ENCODE measurements at places on chromosomes 16 and 17. TPM values are rescaled to one million over a fixed set of nuclear protein-coding genes. Genes with fewer than 3 reads are reported as not detected.

The MARCHF10 gene
- 0.15 TPM for polyA plus RNA-seq

DNA sequence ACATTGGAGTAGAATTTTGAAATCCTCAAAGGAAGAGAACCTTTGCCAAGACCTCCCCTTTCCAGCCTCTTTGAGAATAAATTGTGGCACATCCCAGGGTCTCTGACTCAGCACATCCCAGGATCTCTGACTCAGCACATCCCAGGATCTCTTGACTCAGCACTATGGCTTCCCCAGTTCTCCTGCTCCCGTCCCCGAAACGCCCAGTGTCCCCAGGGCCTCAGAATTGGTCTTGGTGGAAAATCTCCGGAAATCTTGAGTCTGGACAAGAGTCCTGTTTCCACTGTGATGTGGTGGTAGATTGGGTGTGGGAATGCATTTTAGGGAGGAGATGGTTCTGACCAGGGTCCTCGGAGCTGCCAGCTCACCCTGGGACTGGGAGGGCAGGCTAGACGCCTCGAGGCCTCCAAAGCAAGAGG lies 19.2 kb downstream of the PLXDC1 start:
- H3K27me3 ChIP-seq: no peaks in the 10 kb centered on the region
- H3K27ac ChIP-seq: no peak overlapping the region
- H3K4me1 ChIP-seq: no peaks in the 10 kb centered on the region
- H3K36me3 ChIP-seq: no peaks in the 10 kb centered on the region

DNA sequence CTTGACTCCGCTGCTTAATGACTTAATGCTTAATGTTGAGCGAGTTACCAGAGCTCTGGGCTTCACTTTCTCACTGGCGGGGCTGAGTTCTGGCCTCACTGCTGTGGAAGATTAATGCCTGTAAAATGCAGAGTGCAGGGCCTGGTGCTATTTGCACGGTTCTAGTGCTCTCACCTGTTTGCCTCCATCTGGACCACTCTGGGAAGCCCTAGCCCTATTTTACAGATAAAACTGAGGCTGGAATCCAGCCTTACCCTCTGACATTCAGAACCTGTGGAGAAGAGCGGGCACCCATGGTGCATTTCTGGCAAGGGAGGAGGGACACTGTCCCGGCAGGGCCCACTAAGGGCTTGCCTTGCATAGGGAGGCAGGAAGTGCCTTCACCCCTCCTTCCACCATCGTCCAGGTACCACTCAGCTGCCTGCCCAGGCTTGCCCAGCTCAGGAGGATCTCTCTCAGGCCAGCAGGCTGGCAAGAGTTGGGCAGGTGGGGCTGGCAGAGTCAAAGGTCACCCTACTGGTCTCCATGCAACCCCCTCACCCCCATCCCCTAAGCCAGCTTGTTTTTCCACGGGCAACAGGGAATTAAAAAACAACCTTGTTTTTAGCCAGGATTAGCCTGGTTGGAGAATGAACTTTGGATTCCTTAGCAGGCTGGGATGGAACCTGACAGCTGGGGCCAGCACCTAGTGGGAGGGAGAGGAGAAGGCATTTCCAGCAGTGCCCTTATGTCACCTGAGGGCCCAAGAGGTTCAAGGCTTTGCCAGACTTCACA lies 4.1 kb upstream of the UBALD1 start:
- H3K27ac ChIP-seq: peak overlapping the region; percentile 65
- H3K4me3 ChIP-seq: no peak overlapping the region
- DNase-seq: peak; percentile 57
- H3K36me3 ChIP-seq: no peaks in the 10 kb centered on the region
- H3K4me1 ChIP-seq: peaks cover 37% of the 10 kb centered on the region
- H3K27me3 ChIP-seq: no peaks in the 10 kb centered on the region

DNA sequence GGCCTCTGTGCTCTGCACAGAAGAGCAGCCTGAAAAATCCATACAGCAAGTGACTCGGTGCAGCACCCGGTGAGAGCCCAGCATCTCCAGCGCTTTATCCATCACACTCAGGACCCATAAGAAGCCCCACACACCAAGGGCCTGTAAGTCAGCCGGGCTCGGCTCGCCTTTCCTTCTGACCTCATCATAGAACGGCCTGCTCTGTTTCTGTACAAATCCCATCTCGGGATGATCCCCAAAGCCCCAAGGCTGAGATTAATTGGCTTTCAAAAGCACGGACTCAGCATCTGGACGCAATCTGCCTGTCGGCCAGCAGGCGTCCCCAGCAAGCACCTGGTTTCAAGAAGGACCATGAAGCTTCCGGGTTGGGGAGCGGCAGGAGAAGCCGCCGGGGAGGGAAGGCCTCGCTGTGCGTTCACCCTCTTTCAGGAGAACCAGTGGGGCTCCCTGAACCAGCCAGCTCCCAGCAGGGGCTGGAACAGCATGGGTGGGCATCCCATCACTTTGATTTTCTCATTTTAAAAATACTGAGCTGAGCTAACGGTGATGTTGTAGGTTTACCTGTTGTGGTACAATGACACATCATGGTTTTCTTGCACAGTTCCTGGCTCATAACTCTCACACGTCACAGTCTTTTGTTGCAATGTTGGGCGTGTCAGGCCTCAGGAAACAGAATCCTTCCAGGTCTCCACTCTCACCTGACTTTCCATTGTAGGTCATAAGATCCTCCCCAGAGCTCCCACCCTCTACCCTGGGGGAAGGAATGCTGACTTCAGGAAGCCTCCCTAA lies 6.7 kb downstream of the CCDC57 start:
- peaks cover 7% of the 10 kb centered on the region for H3K4me1 ChIP-seq
- no peak overlapping the region for H3K4me3 ChIP-seq
- peaks cover 7% of the 10 kb centered on the region for H3K36me3 ChIP-seq
- no peaks in the 10 kb centered on the region for H3K27me3 ChIP-seq
- H3K27ac ChIP-seq: peak overlapping the region; percentile 88

The TUFM gene
- 157 TPM for polyA plus RNA-seq

DNA sequence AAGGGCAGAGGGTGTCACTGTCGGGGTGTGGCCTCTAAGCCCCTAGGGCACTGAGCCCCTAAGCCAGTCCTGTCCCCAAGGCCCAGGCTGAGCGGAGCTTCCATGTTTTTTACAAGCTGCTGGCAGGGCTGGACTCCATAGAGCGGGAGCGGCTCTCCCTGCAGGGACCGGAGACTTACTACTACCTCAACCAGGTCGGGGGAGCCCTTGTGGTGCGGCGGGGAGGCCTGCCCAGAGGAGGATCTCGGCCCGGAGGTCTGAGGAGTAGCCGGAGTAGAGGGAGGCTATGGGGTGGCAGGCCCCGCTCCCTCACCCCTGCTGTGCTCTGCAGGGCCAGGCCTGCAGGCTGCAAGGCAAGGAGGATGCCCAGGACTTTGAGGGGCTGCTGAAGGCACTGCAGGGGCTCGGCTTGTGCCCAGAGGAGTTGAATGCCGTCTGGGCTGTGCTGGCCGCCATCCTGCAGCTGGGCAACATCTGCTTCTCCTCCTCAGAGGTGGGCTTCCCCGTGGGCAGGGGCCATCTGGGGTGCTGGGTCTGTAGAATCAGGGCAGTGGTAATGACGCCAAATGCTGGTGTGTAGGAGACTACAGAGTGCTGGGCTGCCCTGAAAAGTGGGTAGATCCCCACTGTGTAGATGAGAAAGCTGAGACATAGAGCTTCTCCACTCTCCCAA lies 4.9 kb downstream of the MYO15B start:
- H3K4me3 ChIP-seq: no peak overlapping the region
- H3K4me1 ChIP-seq: peaks cover 10% of the 10 kb centered on the region
- H3K27me3 ChIP-seq: no peaks in the 10 kb centered on the region
- H3K36me3 ChIP-seq: no peaks in the 10 kb centered on the region
- no peak overlapping the region for H3K27ac ChIP-seq
- no peak for DNase-seq

The CHAD gene
- 5.9 TPM for polyA plus RNA-seq

DNA sequence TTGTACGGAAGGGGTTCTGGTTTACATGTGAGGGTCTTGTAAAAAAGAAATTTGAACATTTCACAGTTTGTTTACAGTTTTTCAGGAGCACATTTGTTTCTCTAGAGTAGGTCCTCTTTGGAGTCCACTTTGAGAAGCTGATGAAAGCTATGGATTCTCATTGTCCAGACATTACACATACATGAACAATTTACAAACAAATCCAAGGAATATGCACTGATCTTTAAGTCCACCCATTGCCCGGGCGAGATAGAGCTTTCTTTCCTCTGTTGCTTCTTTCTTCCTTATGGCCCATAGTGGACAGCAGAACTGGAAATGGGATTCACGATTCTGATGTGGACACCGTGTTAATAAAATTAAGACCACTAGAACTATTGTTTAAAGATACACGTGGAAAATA lies 1.9 kb downstream of the DCAF7 start:
- no peak overlapping the region for H3K27ac ChIP-seq
- H3K4me1 ChIP-seq: peaks cover 8% of the 10 kb centered on the region
- H3K27me3 ChIP-seq: no peaks in the 10 kb centered on the region
- H3K36me3 ChIP-seq: peaks cover 4% of the 10 kb centered on the region
- peak overlapping the region; percentile 91 for H3K4me3 ChIP-seq
- DNase-seq: no peak

- H3K4me1 ChIP-seq: no peaks in the 10 kb centered on the region
- H3K4me3 ChIP-seq: no peak overlapping the region
- no peaks in the 10 kb centered on the region for H3K27me3 ChIP-seq
- H3K36me3 ChIP-seq: no peaks in the 10 kb centered on the region
- H3K27ac ChIP-seq: no peak overlapping the region
These were observed 29.9 kb upstream of the OR1G1 start for GRCh38 chr17:3157218-3157617.

- H3K4me1 ChIP-seq: no peaks in the 10 kb centered on the region
- H3K27me3 ChIP-seq: no peaks in the 10 kb centered on the region
- H3K36me3 ChIP-seq: peaks cover 11% of the 10 kb centered on the region
- no peak overlapping the region for H3K27ac ChIP-seq
These were observed 95.7 kb downstream of the ABCC6 start for GRCh38 chr16:16127469-16128116.

- no peak for DNase-seq
- H3K4me1 ChIP-seq: peaks cover 14% of the 10 kb centered on the region
- no peak overlapping the region for H3K27ac ChIP-seq
- no peaks in the 10 kb centered on the region for H3K27me3 ChIP-seq
These were observed 2.4 kb downstream of the SLC25A35 start for GRCh38 chr17:8292639-8293395.

The KRTAP3-2 gene
- not detected for polyA plus RNA-seq

GRCh38 chr17:3511852-3512504 lies 36.2 kb downstream of the ASPA start:
- H3K4me1 ChIP-seq: no peaks in the 10 kb centered on the region
- H3K27ac ChIP-seq: no peak overlapping the region
- H3K4me3 ChIP-seq: no peak overlapping the region
- no peak for DNase-seq
- H3K27me3 ChIP-seq: no peaks in the 10 kb centered on the region

DNA sequence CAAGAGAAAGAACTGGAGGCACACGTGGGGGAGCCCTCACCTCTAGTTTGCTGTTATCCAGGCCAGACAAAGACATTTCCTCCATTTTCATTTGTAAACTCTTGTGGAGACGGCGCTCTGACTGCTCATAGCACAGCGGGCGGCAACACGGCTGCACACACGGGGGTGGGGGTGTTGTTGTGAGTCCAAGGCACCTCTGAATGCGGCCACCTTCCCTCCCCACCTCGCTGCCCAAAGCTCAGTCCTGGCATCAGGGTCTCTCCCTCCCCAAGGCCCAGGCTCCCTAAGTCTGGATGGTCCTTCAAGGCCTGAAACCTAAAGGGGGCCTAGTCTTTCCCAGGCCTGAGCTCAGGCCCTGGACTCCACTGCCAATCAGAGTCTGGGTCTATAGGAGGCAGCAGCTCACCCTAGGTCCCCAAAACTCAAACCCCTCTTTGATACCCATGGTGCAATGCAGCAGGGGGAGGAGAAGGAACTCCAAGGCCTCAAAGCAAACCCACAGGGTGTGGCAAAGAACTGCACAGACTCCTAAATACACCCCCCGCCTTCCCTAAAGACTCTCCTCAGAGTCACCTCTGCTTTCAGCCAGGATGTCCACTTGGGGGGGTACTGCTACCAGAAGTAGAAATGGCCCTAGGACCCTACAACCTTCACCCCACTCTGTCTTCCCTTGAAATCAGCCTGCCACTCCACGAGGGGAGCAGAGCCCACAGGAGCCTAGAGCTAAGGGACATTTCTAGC lies 1.5 kb downstream of the ATXN7L3 start:
- H3K4me3 ChIP-seq: peak overlapping the region; percentile 88
- peaks cover 45% of the 10 kb centered on the region for H3K36me3 ChIP-seq
- no peaks in the 10 kb centered on the region for H3K27me3 ChIP-seq
- peak overlapping the region; percentile 93 for H3K27ac ChIP-seq

- H3K36me3 ChIP-seq: no peaks in the 10 kb centered on the region
- no peaks in the 10 kb centered on the region for H3K4me1 ChIP-seq
- no peaks in the 10 kb centered on the region for H3K27me3 ChIP-seq
These were observed 147.9 kb downstream of the MAF start for GRCh38 chr16:79452671-79453070.

The APOBR gene
- 8.2 TPM for polyA plus RNA-seq

DNA sequence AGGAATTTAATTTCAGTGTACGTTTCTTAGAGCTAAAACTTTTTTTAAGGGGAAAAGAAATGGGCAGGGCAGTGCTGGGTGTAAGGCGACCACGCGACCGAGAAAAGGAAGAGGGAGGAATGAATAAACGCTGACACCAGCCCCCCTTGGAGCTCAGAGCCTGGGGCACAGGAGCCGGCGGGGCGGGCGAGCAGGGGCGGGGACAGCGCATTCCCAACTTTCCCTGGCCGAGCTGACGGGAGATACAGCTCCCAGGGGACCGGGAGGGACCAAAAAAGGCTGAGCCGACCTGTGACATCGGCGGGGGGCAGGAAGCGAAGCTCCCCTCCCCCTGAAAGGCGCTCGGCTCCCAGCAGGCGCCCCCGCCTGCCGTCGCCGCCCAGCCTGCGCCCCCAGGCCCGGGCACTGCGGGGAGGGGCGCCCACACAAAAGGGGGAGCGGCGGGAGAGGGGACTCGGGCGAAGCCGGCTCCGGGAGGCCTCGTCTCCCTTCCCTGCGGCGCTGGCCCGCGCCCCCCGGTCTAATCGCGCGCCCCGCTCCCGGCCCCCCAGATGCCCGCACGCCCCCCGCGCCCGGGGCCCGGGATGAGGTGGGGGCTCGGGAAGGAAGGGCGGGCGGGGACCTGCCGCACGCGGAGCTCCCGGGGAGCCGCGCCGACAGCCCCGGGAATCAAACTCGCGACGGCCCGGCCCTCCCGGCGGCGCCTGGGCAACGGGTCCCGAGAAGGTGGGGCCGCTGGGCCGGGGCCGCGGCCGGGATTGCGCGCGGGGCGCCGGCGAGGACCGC lies 622 bp downstream of the CUEDC1 start:
- peaks cover 14% of the 10 kb centered on the region for H3K27me3 ChIP-seq
- H3K27ac ChIP-seq: peak overlapping the region; percentile 20
- peaks cover 20% of the 10 kb centered on the region for H3K4me1 ChIP-seq
- no peaks in the 10 kb centered on the region for H3K36me3 ChIP-seq

DNA sequence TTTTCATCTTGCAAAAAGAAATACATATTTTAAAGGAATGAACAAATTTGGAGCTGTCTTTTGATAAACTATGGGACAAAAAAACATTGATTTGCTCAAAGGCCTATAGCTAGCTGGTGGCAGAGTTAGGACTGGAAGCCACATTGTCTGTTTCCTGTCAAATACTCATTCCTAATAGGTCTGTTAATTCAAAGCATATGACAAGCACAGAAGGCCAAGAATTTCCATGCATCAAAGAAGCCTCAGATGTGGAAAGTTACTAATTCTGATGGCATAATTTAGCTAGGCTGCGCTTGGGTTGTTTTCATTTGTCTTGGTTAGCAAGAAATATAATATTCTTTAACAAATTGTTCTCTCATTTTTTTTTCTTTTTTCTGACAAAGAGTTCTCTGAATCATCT lies 98.0 kb downstream of the CDK5R1 start:
- H3K4me1 ChIP-seq: no peaks in the 10 kb centered on the region
- no peaks in the 10 kb centered on the region for H3K36me3 ChIP-seq
- no peak overlapping the region for H3K4me3 ChIP-seq
- no peaks in the 10 kb centered on the region for H3K27me3 ChIP-seq
- H3K27ac ChIP-seq: no peak overlapping the region
- DNase-seq: no peak

The CBX2 gene
- 14.4 TPM for polyA plus RNA-seq

The TMC6 gene
- polyA plus RNA-seq: 69.9 TPM

The PIRT gene
- 6.5 TPM for polyA plus RNA-seq
